Suppressor macrophage treated with lipopolysaccharide for 4 hours (primary cell): ENCODE measurements at places on chromosomes 7 and 10.
A peak's percentile ranks its signal among the peaks of the same experiment; 100 is the strongest.

GRCh38 chr10:63382066-63382465 lies 83.7 kb downstream of the JMJD1C start:
- no peak for DNase-seq

DNA sequence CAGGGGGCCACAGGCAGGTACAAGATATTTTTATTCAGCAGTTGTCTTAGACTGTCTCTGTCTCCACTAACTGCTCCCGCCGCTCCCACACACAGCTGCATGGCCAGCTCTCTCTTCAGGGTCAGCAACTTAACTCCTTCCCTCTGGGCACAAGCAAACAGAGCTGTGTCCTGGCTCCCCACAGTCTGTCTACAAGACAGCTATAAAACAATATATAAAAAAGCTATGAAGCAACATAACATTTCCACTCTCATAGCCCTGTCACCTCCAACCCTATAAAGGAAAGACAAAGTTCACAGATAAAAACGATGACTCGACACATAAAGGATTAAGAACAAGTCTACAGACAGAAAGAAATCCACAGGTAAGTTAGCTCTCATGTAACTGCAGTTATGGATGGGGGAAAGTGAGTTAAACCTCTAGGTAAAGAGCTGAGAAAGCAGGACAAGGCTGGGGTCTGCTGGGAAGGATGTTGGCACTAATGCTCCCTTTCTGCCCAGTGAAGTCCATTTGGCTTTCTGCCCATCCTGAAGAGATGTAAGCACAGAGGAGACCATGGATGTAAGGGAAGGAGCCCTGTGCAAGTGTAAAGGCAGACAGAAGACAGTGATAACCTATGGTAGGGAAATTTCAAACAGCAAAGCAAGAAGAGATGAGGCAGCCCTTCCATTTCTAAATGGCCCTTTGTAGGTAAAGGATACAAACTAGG lies 27.0 kb downstream of the RAPGEF5 start:
- no peak for DNase-seq

DNA sequence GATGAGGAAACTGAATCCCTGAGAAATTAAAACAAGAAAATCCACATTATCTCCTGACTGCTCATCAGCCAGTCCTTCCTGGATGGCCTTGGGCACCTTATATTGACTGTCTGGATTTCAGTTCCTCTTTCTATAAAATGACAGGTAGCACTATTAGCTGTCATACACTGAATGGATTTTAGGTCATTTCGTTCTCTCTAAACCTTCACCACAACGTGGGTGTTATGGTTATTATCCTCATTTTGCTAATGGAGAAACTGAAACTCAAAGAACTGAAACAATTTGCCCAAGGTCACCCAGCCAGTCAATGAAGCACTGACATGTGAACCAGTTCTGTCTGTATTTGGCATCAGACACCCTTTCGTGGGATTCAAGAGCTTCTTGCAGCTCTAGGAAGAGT lies 193.8 kb downstream of the CYP26A1 start:
- peak; percentile 49 for DNase-seq

GRCh38 chr10:78211561-78212051 lies 177.9 kb downstream of the RPS24 start:
- peak; percentile 40 for DNase-seq

DNA sequence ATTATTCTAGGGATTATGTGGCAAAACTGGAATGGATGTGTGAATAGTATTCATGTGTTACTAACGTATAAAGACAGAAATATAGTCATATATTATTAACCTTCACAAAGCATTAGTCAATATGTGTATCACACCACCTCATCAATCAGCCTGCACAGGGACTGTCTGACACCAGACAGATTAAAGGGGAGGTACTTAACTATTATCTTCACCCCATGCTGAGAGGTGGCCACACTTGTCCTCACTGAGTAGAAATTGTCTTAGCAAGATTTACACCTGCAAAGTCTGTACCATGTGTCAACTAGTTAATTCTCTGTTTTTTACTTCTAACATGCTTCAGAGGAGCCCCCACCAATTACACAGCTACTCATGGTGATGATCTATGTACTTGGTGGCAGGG lies 146.3 kb upstream of the LRGUK start:
- no peak for DNase-seq

- DNase-seq: peak; percentile 40
Measured at GRCh38 chr7:44196450-44196872, 4.3 kb upstream of the YKT6 start.

GRCh38 chr10:132078746-132079345 lies 13.1 kb downstream of the JAKMIP3 start:
- DNase-seq: no peak

GRCh38 chr10:24331457-24331856 lies 122.5 kb downstream of the KIAA1217 start:
- DNase-seq: no peak

GRCh38 chr7:143480501-143480900 lies 2.8 kb downstream of the TAS2R41 start:
- DNase-seq: no peak

GRCh38 chr7:158723266-158723665 lies 18.7 kb upstream of the NCAPG2 start:
- DNase-seq: no peak
